Liver (tissue), 10 donors: ENCODE measurements at places on chromosomes 3 and 15.
A peak's percentile ranks its signal among the peaks of the same experiment; 100 is the strongest.

DNA sequence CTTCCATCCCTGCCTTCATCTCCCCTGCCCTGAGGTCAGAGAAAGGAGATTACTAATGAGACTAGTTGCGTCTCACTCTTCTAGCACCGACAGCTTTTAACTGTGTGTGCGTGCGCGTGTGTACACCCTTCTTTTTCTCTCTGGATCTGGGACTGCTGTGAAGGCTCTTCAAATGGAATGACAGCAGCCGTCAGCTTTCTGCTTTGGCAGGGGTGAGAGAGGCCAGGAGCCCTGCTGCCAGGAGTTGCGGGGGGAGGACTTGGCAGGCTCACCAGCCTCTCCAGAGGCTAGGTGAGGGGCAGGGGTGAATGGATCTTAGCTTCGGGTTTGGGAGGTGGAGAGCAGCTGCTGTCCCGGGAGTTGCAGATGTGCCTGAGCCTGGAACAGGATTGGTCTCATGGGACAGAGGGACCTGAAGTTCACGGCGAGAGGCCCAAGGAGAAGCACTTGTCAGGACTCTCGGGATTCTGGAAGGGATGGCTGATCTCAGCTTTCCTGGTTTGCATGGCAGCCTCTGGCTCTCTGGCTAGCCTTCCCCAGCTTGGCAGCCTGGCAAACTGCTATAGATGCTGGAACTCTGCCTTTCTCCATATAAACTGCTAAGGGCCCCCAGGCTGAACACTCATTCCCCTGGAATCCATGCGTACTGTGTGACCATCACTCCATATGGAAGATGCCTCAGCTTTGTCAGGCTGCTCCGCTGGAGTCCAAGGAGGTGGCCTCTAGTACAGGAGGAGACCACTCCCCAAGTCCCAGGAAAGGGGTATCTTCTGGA lies 16.6 kb downstream of the TEX264 start:
- no peak for DNase-seq
- peaks cover 2% of the 10 kb centered on the region for H3K4me1 ChIP-seq
- H3K36me3 ChIP-seq: peaks cover 65% of the 10 kb centered on the region
- no peak overlapping the region for H3K4me3 ChIP-seq

GRCh38 chr15:49908236-49908932 lies 210.6 kb downstream of the ATP8B4 start:
- H3K27me3 ChIP-seq: no peaks in the 10 kb centered on the region
- no peak overlapping the region for H3K27ac ChIP-seq
- DNase-seq: no peak

- H3K36me3 ChIP-seq: no peaks in the 10 kb centered on the region
- no peak overlapping the region for H3K4me3 ChIP-seq
- no peak overlapping the region for H3K27ac ChIP-seq
- no peak for DNase-seq
- no peaks in the 10 kb centered on the region for H3K27me3 ChIP-seq
Observed at GRCh38 chr3:8497582-8497981, 4.0 kb upstream of the LMCD1 start.

GRCh38 chr3:58577269-58577821 lies at the start of gene FAM107A:
Gene FAM107A (minus strand): TSS chr3:58577391. CDS start chr3:58569860, 7,531 bp downstream.
- no peak within 1 kb of the TSS for H3K4me3 ChIP-seq
- no peak for DNase-seq
- no peaks in the 10 kb centered on the region for H3K36me3 ChIP-seq
- no peaks in the 10 kb centered on the region for H3K4me1 ChIP-seq
- H3K27ac ChIP-seq: peak within 1 kb of the TSS; percentile 22

DNA sequence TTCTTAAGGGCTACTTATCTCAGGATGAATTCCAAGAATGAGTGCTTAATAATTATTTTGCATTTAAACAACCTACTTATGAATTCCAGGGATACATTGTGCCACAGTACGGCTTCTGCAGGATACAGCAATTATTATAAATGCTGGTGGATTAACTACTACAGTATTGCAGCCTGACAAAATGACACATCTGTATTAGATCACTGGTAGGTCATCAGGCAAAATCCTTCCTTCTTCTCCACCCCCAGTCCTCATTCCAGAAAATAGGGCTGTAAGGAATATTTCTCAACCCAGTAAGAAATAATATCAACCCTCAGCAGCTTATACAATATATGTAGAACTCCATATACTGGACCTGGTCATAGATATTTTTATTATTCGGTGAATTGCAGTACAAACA lies 79.3 kb upstream of the RORA start:
- H3K27me3 ChIP-seq: no peaks in the 10 kb centered on the region
- no peak for DNase-seq
- no peaks in the 10 kb centered on the region for H3K36me3 ChIP-seq
- no peaks in the 10 kb centered on the region for H3K4me1 ChIP-seq

DNA sequence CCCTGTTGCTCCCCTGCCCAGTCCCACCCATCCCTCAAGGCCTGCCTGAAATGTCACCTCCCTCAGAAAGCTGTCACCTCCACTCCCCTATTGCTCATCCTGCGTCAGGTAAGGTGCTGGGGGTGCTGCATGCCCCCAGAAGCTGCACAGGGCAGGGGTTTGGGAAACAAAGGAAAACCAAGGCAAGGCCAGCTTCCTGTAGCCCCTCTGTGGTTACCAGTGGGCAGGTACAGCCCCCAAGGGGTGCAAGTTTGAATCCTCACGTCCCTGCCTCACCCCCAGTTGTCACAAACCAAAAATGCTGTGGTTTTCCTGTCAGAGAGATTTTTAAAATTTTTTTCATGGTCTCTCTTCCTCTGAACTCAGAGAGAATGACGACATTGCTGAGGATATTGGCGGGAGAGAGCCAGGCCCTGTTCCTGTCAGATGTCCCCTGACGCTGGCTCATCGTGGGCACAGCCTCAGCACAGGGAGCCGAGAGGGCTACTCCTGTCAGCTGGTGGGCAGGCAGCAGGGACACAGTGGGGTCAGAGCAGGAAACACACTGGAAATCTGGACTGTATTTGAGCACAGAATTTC lies 27.0 kb downstream of the PSTPIP1 start:
- no peaks in the 10 kb centered on the region for H3K27me3 ChIP-seq
- H3K36me3 ChIP-seq: no peaks in the 10 kb centered on the region
- no peaks in the 10 kb centered on the region for H3K4me1 ChIP-seq
- no peak overlapping the region for H3K4me3 ChIP-seq

DNA sequence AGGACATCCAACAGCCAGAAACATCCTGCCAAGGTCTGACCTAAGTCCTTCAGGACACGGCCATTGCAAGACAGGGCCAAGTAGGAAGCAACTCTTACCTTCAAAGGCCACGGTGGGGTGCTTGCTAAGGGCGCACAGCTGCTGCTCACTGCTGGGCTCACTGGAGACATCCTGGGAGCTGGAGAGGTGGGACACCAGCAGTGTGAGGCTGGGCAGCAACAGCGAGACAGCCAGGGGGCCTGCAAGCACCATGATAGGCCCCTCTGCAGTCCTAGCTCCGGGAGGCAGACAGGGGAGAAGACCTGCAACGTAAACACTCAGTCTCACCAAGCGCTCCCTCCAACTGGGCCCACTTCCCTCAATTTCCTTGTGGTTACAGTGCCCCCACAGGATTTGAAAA lies 79.2 kb downstream of the SEMA5B start:
- H3K4me1 ChIP-seq: no peaks in the 10 kb centered on the region
- H3K36me3 ChIP-seq: no peaks in the 10 kb centered on the region
- no peak for DNase-seq
- no peaks in the 10 kb centered on the region for H3K27me3 ChIP-seq
- H3K4me3 ChIP-seq: no peak overlapping the region

DNA sequence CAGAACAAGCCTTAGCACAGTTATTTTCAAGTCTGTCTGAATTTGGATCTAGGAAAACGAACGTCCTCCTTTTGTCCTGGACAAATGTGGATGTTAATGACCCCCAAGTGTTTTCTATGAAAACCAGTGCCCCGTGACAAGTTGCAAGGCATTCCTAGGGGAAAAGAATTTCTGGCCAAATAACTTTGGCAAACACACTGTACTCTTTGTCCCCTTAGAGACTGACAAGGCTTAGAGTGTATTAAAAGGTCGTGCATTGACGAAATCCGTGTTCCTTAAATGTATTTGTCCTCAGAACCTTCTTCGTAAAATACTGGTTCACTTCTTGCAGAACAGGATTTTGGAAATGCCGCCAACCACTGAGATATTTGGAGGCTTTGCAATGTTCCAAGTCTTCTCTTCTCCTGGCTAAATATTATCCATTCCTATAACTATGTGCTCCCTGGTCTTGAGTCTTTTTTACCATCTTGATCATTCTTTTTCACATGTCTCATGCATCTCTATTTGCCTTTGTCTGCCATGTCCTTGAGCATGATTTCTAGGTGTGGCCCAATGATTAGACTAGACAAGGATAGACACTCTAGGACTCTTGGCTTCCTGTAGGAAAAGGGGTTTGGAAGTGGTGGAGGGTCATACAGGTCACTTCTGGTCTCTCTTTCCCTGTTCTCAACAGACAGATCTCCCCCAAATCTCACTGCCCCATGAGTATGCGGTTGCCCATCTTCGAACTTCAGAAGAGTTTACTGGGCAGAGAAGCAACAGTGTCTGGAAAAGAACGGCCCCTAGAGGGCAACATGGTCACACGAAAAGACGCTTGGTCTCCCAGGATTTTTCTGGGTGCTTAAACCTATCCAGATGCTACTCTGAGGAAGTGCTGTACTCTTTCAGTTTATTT lies 117.5 kb downstream of the EDEM1 start:
- DNase-seq: peak; percentile 45
- H3K4me1 ChIP-seq: no peaks in the 10 kb centered on the region
- no peak overlapping the region for H3K4me3 ChIP-seq
- no peaks in the 10 kb centered on the region for H3K36me3 ChIP-seq
- no peak overlapping the region for H3K27ac ChIP-seq
- no peaks in the 10 kb centered on the region for H3K27me3 ChIP-seq

- H3K4me1 ChIP-seq: no peaks in the 10 kb centered on the region
- no peak overlapping the region for H3K4me3 ChIP-seq
- DNase-seq: no peak
- peaks cover 3% of the 10 kb centered on the region for H3K27me3 ChIP-seq
- H3K36me3 ChIP-seq: no peaks in the 10 kb centered on the region
Observed at GRCh38 chr3:13515786-13516759, 32.9 kb upstream of the FBLN2 start.

GRCh38 chr15:61195116-61196002 lies 33.7 kb downstream of the RORA start:
- no peaks in the 10 kb centered on the region for H3K27me3 ChIP-seq
- H3K36me3 ChIP-seq: no peaks in the 10 kb centered on the region
- H3K4me1 ChIP-seq: no peaks in the 10 kb centered on the region
- no peak for DNase-seq

DNA sequence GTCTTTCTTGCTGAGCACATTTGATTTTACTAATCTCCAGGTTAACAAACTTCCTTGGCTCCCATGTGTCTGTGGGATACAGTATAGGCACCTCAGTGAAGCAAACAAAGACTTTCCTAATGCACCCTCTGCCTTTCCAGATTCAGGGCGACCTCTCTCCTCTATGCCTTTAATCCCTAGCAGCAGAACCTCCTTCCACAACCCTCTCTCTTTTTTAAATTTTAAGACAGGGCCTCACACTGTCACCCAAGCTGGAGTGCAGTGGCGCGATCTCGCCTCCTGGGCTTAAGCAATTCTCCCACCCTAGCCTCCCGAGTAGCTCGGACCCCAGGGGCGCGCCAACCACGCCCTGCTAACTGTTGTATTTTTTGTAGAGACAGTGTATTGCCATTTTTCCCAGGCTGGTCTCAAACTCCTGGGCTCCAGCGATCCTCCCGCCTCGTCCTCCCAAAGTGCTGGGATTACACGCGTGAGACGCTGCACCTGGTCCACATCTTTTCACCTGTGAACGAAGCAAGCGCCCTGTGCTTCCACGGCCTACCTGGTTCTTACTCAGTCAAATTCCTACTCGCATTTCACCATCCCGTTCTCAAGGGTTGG lies 1.7 kb upstream of the HACD3 start:
- H3K27me3 ChIP-seq: no peaks in the 10 kb centered on the region
- H3K4me3 ChIP-seq: no peak overlapping the region
- peaks cover 10% of the 10 kb centered on the region for H3K4me1 ChIP-seq
- no peaks in the 10 kb centered on the region for H3K36me3 ChIP-seq
- DNase-seq: no peak

DNA sequence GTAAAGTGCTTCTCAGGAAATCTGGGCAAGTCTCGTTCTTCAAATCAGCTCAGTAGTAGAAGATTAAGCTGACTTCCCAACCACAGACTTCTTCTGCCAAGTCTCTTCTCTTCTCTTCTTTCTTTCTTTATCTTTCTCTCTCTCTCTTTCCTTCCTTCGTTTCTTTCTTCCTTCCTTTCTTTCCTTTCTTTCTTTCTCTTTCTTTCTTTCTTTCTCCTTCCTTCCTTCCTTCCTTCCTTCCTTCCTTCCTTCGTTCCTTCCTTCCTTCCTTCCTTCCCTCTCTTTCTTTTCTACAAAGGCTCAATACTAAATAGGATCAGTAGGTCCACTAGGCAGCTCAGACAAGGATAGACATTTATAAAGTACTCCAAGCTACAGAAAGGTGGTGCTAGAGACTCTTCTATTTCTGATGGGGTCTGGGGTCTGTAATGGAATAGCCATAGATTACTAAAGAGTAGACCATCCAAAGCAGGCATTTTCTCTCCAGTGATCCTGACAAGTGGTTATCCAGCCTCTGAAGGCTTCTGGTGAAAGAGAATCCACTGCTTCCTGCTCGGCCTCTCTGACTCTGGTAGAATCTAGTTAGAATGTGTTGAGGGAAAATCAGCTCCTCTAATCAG lies 100.8 kb downstream of the TPRG1 start:
- DNase-seq: no peak
- no peaks in the 10 kb centered on the region for H3K36me3 ChIP-seq
- H3K4me1 ChIP-seq: no peaks in the 10 kb centered on the region

DNA sequence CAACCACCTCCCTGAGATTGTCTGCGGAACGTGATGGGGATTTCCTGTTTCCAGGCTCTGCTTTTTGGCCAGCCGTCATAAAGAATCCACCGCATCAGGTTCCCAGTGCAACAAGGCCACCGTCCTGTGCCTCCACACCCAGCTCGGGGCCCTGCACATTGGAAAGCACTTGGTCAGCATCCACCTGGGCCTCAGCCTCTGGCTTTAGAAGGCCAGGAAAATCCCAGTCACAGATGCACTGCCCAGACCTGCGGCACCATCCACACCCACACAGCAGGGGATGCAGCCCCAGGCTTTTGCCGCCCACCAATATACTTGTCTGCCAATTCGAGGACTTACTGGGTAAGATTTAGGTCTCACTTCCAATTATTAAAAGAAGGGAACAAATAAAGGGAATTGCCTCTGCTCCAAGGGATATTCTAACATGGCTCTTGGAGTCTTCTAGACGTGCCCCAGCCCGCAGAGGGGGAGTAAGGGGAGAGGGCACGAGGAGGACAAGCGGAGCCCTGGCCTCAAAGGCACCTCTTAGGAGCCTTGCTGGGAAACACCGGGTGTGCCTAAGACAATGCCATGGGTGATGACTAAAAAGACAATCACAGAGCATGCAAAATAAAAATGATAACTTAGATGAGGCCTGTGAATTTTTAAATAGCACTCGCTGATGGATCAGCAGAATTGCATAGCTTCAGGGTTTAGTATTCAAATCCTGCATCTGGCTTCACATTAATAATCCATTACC lies 169.2 kb downstream of the FOXP1 start:
- H3K4me3 ChIP-seq: no peak overlapping the region
- no peaks in the 10 kb centered on the region for H3K36me3 ChIP-seq
- no peaks in the 10 kb centered on the region for H3K4me1 ChIP-seq
- DNase-seq: no peak
- H3K27ac ChIP-seq: no peak overlapping the region

- peak overlapping the region; percentile 64 for H3K4me3 ChIP-seq
- H3K27me3 ChIP-seq: no peaks in the 10 kb centered on the region
- no peak for DNase-seq
- H3K36me3 ChIP-seq: peaks cover 7% of the 10 kb centered on the region
- H3K4me1 ChIP-seq: peaks cover 8% of the 10 kb centered on the region
Observed at GRCh38 chr15:88622605-88622975, 1.4 kb downstream of the AEN start.

GRCh38 chr3:14286887-14287500 lies 108.4 kb downstream of the LSM3 start:
- no peak overlapping the region for H3K4me3 ChIP-seq
- DNase-seq: no peak
- H3K4me1 ChIP-seq: no peaks in the 10 kb centered on the region
